ENCODE measurements at places on chromosomes 2 and 18.

DNA sequence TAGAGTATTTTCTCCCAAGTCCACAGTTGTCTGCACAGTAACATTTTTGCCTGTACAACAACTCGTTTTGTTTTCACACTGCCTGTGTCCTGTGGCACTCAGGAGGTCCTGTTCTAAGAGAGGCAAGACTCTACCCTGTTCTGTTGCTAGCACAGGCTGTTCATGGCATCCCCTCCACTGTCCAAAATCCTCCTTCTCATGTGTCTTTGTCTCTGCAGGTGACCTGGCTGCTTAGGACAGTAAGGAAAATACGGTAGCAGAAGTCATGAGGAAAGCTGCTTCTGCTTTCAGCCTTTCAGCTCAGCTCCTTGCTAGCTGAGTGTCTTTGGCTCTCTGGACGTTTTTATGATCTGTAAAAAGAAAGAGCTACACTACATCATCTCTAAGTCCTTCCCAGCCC is 205.9 kb downstream of the C1D start:
- no peak for DNase-seq

- no peak for DNase-seq
These were observed 37.7 kb downstream of the STON1 start for GRCh38 chr2:48567671-48568070.

DNA sequence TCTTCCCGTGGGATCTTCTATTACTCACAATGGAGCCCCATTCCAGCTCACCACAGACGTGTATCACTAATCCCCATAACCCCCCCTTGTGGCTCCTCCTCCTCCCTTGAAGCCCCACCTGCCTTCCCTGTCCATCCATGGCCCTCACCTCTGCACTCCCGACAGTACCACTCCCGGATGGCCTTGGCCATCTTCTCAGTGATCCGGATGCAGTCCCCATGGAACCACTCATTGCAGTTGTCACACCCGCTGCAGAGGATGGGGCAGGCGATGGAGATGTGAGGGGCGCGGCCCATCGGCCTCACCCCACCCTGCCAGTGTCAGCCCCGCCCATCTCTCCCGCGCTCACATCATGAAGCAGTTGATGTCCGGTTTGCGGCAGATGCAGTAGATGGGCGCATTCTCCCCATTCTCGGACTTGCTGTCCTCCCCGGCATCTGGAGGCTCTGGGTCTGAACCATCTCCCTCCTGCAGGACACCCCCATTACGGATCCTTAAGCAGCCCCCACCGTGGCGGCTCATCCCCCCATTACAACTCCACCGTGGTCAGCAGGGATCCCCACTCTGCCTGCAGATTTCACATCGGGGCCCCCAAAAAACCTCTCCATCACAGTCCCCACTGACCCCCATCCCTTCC is 983 bp downstream of the CXXC1 start:
- DNase-seq: no peak

DNA sequence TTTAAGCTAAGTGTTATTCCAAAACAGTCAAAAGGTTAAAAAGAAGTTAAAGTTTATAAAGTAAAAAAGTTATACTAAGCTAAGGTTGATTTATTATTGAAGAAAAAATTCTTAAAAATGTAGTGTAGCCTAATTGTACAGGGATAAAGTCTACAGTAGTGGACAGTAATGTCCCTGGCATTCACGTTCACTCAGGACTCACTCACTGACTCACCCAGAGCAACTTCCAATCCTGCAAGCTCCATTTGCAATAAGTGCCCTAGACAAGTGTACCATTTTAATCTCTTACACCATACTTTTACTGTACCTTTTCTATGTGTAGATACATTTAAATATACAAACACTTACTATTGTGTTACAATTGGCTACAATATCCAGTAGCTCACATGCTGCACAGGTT is 86.1 kb downstream of the CACNB4 start:
- DNase-seq: no peak

DNA sequence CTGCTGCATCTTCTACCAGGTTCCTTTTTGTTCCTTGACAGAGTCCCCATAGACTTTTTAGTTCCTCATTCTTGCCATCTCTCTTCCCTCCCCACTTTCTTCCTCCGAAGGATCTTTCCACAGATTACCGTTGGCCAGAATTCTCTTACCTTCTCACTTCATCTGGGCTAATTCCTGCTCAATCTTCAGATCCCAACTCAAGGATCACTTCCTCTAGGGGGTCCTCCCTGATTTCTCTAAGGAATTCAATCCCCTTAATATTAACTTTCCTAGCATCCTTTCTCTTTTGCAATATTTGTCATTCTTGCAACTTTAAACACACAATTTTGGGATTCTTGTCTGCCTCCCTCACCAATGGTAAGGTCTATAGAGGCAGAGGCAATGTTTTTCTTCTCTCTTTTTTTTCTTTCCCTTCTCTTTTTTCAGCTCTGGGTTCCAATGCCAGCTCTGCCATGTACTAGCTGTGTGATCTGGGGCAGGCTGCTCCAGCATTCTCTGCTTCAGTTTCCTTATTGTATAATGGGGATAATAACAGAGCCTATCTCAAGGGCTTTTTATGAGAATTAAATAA is 5.4 kb upstream of the KCNE4 start:
- no peak for DNase-seq

- DNase-seq: no peak
These were observed 1567.8 kb upstream of the PIK3C3 start for GRCh38 chr18:40387130-40387787.

DNA sequence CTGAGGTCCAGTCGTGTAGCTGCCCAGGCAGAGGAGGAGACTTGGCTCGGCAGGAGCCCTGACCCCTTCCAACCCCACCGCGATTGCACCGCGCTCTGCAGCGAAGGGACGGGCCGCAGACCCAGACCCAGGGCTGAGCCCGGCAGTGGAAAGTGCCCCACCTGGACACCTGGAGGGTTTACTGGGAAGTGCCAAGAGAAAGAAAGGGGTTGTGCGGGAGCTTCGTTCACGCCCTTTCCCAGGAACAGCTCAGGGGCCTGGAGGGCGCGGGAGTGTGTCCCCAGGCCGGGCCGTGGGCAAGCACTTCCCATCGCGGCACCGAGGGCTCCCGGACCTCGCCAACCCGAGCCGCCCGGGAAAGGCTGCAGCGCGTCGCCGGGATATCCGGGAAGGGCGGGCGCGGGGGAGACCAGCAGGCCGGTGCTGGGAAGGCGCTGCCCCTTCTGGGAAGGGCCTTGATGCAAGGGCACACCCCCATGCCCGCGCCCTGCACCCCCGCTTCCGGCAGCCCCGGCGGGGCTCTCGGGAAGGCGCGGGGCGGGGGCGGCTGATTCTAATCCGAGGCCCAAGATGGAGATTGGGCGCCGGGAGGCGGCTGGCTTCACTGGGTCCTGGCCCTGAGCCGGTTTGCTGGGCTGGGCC is 36.1 kb upstream of the MRPL33 start:
- no peak for DNase-seq

DNA sequence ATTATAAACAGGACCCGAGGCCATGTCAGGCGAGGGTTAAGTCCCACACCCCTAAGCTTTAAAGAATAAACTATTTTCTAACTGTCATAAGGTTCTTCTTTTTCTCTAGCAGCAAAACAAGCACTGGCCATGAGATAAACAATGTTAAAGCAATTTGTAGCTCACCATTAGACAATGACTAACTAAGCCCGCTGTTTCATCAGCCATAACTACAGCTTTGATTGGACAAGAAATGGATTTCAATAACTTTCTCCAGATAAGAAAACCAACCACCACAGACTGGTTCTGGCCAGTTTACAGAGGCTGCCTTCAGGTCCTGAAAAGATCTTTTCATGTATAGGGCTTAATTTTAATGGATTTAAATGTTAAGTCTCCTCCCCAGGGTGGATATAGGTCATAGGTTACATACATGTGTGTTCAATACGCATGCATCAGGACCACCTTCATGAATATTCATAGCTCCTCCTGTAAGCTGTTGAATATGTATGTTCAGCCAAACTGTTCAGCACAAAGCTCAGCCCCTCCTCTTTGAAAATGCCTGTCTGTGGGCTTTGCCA is 108.7 kb upstream of the RAB6C start:
- DNase-seq: no peak

- DNase-seq: no peak
These were observed 10.9 kb downstream of the SH3RF3 start for GRCh38 chr2:109139865-109140396.

GRCh38 chr2:236530512-236530911 is 39.1 kb upstream of the ACKR3 start:
- DNase-seq: no peak

DNA sequence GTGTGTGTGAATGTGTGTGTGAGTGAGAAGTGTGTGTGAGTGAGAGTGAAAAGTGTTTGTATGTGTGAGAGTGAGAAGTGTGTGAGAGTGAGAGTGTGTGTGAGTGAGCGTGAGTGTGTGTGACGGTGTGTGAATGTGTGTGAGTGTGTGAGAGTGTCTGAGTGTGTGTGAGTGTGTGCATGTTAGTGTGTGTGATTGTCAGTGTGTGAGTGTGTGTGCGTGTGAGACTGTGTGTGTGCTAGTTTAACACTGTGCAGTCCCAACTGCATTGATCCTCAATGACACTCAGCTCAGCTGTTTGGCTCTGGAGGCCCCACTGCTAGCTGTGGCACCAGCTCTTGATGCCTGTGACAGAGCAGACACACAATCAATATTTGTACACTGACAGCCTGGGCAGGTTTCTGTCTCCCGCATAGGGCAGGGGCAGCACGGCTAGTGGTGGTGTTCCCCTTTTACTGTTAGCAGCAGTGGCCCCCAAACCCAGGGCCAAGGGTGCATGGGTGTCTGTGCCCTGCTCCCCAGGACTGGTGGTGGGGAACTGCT is 135.0 kb downstream of the INHBB start:
- no peak for DNase-seq

DNA sequence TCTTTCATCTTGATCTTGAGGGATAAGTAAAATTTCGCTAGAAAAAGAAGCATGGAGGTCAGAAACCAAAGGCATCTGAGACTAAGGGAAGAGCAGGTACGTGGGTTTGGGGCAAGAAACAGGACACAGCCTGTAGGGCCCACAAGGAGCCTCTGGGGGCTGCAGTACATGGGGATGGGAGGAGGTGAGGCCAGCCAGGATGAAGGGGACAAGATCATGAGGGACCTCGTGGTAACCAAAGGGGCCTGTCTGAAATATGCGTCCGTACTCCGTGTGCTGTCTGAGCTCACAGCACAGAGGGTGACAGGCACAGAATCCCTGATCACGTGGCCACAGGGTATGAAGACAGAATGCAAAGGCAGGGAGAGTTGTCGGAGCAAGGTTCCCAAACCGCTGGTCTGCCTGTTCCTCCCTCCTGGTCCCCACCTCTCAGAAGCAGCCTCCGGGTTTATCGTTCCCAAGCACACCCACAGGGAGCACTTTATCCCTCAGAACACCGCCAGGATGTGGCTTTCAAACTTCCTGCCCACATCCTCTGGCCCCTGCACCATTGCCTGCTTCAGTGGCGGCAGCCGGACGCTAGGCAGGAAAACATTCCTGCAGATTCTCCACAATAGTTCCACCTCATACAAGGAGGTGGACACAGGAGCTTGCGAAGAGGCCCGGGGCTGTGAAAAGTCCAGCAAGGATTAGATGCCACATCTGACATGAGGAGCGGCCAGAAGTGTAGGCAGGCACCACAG is 12.0 kb downstream of the TMEM163 start:
- DNase-seq: no peak

- DNase-seq: no peak
These were observed 58.8 kb upstream of the ANKRD44 start for GRCh38 chr2:197369228-197369932.

DNA sequence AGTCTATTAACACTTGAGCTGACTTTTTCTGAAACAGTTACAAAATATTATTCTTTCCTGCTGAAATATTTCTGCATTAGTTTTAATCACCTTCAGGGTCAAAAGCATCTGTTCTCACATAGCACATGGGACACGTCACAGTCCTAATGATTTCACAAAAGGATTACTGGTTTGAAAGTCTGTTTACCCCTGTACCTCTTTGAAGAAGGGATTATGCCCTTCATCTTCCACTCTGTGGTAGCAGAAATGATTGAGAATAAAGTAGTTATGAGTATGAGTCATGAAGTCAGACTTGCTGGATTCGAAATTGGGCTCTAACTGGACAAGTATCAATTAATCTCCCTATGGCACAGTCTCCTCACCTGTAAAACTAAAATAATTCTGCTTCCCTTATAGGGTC is 121.2 kb downstream of the SATB2 start:
- DNase-seq: no peak

GRCh38 chr2:47119001-47119400 is 36.1 kb downstream of the STPG4 start:
- no peak for DNase-seq

GRCh38 chr2:201847481-201847880 is 41.1 kb downstream of the CDK15 start:
- DNase-seq: no peak

- peak; percentile 34 for DNase-seq
These were observed 1.4 kb downstream of the B3GNT2 start for GRCh38 chr2:62197011-62197924.

DNA sequence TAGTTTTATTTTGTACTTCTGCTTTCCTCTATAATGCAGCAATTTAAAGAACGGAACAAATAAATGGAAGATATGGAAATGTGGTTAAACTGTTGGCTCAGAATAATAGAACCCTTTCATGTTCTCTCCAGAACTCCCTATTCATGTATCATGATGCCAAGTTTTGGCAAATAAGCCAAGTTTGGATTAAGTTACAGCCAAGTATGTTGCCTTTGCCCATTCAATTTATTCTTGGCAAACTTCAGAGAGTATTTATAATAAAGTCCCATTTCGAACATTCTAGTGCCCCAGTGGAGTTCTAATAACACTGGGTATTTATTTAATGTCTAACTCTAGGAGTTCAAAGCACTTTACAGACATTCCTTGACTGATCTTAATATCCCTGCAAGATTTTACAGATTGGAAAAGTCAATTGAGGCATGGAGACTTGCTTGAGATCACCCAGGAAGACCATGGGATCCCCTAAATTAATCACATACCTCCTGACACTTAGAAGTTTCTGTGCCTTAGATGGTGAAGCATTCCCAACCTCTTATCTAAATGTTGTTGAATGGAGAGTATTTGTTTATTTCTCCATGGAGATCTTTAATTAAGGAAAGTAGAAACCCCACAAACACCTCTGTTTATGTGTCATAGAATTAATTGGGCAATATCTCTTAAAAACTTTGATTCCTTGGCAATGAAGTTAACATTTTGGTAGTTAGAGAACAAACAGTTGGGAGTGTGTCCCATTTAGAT is 106.7 kb downstream of the ACKR3 start:
- no peak for DNase-seq

DNA sequence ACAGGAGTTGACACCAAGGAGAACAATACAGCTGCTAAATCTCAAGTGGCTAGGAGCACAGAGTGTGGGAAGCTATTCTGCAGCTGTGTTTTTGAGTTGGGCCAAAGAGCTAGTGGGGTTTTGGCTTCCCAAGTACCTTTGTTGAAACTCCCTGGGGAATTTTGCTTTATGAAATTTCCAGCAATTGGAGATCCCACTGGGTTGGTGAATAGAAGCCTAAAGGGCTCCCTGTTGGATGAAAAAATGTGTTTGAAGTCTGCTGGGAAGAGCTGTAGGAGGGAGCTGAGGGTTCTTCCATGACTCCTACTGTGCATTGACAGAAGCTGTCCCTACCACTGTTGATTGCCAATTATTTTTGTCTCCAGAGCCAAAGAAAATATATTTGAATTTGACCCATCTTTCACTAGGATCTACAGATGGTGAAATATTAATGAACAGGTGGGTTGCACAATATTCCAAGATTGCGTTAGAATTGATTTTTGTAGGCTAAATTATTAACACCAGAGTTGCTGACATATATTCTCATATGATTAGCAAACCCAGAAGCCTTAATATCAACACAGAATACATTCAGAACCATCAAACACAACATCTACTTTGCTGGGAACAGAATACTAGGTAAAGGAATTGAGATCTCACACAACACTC is 95.4 kb upstream of the CYP1B1 start:
- no peak for DNase-seq
